Cerebellar cortex (tissue), 1 donor: ENCODE measurements at places on chromosomes 13 and 19.

DNA sequence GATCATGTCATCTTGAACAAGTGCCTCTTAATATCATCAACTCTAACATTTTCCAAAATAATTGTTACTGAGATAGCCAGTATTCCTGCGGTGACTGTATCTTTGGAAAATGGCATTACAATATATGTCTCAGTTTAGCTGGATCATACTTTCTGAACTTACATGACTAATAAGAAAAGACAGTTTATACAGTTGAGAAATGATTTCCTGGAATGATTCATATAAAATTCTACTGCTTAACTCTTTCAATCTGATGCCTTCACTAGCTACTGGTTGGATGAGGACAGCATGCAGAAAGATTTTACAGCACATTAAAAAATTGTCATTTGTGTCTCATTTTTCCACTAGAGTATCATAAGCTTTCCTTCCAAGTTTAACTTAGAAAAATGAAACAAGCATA lies 302.1 kb downstream of the PCDH17 start:
- DNase-seq = no peak

DNA sequence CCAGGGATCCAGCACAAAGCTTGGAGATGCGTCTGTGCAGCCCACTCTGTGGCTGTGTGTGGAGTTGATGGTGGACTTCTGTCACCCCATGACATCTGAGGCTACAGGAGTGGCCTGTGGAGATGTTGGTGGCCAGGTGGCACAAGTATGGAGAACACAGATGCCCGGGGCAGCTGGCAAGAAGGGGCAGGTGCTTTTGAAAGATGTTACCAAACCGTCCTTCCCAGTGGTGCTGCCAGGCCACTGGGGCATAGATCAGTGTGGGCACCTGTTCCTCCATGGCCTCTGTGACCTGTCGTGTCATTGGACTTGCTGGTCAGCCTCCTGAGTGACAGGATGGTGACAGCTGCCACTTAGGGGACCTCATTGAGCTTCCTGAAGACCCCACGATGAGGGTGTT lies 36.2 kb downstream of the KDM4B start:
- no peak for DNase-seq

- DNase-seq = no peak
Observed at GRCh38 chr13:74080762-74081161, 53.4 kb downstream of the KLF12 start.

DNA sequence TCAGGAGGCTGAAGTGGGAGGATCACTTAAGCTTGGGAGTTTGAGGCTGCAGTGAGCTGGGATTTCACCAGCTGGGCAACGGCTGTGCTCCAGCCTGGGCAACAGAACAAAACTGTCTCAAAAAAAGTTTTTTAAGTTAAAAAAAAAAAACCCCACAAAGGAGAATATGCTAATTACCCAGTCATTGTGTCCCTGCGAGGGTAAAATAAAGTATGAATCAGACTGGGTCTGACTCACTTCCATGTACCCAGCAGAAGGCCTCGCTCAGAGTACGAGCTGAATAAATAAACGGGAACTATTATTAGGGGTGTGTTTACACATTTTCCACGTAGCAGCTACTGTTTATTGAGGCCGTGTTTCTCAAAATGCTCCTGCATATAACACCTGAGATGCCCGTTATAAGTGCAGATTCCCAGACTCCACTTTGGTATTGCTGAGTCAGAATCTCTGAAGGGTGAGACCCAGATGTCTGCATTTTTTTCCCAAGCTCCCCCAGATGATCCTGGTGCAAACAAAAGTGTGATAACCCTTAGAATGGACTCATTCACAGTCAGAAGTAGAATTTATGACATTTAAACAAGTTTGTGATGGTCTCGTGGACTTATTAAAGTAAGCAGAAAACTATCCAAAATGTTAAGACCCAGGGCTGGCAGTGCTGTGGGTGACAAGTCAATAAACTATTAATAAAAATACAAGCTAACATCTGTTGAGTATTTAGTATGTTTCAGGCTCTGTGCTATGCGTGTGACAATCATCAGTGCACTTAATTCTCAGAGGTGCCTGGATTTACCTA lies 28.2 kb downstream of the KCNC3 start:
- no peak for DNase-seq

DNA sequence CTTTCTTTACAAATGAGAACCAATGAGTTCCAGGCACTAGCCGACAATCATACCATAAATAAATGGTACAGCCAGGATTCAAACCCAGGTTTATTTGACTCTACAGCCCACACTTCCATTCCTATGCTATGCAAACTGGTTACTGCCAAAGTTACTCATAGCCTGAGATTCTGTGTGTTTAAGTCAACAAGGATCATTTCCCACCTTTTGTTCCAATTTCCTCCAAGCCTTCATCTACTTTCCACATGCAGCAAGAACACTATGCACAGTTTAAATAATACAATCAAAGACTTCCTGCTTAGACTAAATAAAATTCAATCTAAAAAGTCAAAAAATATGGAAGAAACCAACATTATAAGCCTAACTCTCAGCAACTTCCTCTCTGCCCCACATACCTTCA lies 59.2 kb upstream of the KLF12 start:
- no peak for DNase-seq

GRCh38 chr13:53873558-53873957 lies 844.9 kb downstream of the OLFM4 start:
- DNase-seq = peak; percentile 11

DNA sequence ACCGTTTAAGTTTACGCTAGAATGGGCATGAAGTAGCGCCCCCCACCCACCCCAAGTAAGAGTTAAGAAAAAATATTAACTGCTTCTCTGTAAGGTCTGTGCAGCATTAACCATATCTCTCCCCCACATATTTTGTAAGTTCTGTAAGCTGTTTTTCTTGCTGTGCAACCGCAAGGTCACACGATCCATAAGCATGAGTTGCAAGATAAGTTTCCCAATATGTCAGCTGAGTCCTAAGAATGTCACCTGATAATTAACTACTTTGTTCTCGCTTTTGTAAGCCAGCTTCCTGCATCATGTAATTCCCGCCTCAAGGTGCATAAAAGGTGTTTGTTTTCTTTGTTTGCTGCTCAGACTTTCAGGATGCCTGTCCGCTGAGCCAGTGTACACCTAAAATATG lies 187.0 kb downstream of the MYO16 start:
- no peak for DNase-seq

- no peak for DNase-seq
Observed at GRCh38 chr19:10706990-10707389, 5.8 kb downstream of the QTRT1 start.

DNA sequence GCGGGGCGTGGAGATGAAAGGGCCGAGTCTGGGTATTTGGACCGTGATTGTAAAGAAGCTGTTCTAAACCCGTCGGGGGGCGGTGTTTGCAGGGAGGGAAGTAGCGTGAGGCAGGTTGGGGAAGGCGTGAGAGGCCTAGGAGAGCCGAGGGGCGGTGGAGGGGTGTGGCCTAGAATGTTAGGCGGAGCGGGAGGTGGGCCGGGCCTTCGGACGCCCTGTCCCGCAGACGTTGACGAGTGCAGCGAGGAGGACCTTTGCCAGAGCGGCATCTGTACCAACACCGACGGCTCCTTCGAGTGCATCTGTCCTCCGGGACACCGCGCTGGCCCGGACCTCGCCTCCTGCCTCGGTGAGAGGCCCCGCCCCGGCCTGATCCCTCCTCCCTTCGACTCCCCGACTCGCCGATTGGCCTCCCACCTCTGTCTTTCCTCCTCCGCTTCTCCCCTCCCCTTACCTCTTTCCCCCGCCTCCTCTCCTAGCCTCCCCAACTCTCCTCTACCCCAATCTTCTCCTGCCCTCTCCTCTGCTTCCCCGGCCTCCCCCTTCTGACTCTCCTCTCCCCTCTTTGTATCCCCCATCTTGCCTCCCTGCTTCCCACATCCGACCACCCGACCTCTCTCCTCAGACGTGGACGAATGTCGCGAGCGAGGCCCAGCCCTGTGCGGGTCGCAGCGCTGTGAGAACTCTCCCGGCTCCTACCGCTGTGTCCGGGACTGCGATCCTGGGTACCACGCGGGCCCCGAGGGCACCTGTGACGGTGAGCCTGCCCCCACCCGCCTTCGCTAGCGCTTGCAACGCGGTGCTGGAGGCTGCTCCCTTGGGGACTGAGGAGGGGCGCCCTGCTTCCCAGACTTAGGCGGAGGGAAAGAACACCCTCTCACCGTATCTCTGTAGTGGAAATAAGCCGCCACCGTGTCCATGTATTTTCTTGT lies 12.8 kb downstream of the LTBP4 start:
- no peak for DNase-seq

DNA sequence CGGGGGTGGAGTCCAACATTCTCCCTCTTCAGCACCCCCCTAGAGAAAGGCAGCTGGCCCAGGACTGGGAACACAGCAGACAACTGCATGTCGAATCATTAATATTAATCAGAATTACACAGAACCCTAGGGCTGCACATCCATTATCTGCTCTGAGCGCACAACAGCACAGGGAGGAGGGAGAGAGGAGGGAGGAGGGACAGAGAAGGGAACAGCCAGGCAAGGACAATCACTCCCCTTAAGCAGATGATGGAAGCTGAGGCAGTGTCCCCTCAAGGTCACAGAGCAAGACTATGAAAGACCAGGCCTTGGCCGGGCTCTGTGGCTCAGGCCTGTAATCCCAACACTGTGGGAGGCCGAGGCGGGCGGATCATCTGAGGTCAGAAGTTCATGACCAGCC lies 25.7 kb downstream of the TLE6 start:
- no peak for DNase-seq

DNA sequence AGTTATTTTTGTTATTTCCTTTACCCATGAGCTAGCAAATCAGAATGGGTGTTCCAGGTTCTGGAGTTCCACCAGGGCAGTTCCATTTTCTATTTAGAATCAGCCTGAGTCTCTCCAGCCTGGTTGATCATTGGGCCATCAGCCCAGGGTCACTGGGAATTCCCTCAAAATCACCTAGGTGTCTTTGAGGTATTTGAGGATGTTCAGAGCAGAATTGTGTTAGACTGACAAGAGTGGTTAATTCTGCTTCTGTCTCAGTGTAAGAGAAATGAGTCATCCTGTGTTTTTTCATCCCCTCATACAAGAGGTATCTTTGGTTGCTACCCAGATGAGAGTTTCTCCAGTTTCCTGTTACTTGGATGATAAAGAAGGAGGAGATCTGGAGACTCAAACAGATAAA lies 11.7 kb downstream of the ZNF66 start:
- DNase-seq = no peak
